Posterior vena cava (tissue), 2 donors: ENCODE measurements at places on chromosomes 16 and 17. TPM values are rescaled to one million over a fixed set of nuclear protein-coding genes. Genes with fewer than 3 reads are reported as not detected.

- no peak for DNase-seq
Measured at GRCh38 chr17:9346296-9346926, 229.2 kb downstream of the STX8 start.

The JUP gene
- total RNA-seq, result 14.6 TPM

GRCh38 chr16:22055881-22056280 is 36.5 kb upstream of the VWA3A start:
- DNase-seq, result no peak

GRCh38 chr17:63998721-63999679 is 849 bp downstream of the PRR29 start:
- peak; percentile 56 for DNase-seq

- DNase-seq, result peak; percentile 60
Measured at GRCh38 chr16:50446861-50447260, 78.1 kb upstream of the BRD7 start.

The NPIPA3 gene
- 7.6 TPM for total RNA-seq
